ENCODE measurements at places on chromosomes 12 and 14.

DNA sequence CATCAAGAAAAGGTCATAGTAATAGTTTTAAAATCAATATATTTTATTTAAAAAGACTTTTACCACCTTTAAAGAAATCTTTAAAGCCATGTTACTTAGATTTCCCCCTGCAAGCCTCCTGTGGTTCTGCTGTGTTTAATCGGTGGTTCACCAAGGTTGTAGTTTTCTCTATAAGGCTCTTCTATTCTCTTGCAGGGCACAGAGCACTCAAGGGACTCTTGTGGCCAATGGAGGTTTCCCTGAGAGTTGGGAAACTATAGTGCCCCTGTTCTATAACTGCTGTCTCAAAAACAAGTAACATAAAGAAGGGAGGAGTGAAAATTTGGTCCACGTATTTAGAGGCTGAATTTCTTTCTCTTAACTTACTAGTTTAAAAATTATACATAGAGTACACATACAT, 25.0 kb downstream of the DACT1 start:
- no peak for DNase-seq

- no peak for DNase-seq
Observed at GRCh38 chr14:26170885-26171284, 426.9 kb downstream of the NOVA1 start.

DNA sequence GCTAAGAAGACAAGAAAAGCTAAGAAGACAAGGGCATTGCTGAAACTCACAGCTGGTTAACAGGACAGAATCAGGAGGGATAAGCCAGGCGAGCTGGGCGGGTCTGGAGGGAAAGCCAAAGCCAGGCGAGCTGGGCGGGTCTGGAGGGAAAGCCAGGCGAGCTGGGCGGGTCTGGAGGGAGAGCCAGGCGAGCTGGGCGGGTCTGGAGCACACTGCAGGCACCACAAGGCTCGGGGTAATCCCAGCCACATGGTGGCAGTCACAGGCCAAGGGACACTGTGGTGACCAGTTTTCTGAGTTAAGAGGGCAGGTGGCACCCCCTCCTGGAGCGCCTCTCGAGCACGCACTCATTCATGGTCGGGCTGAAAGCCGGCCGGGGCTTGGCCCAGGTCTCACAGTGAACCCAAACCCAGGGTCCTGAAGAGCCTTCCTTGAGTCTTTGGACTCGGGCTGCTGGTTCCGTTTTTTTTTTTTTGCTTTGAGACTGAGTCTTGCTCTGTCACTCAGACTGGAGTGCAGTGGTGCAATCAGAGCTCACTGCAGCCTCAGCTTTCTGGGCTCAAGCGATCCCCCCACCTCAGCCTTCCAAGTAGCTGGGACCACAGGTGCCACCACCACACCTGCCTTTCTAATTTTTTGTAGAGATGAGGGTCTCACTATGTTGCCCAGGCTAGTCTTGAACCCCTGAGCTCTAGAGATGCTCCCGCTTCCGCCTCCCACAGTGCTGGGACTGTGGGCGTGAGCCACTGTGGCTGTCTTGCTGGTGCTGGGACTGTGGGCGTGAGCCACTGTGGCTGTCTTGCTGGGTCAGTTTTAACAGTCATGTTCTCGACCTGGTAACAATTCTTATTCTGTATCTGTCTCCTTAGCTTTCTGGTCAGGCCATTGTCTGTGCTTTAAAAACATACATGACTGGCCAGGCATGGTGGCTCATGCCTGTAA, 40.2 kb downstream of the HSP90AA1 start:
- DNase-seq = peak; percentile 85

DNA sequence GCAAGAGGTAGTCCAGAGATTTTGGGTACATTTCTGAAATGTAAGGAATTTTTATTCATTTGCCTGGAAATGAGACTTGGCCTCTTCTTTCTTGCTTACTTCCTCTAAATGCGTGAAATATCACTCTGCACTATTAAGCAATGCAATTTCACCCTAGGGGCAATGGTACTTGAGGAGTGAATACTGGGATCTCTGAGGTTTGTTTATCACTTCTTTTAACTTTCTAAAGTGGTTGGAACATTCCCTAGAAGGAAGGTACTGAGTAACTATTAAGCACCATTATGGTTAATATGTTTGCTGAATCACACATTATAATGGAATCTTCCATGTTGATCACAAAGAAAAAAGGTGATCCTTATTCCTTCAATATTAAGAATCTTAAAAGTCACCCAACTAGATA, 120.9 kb upstream of the CAND1 start:
- no peak for DNase-seq

DNA sequence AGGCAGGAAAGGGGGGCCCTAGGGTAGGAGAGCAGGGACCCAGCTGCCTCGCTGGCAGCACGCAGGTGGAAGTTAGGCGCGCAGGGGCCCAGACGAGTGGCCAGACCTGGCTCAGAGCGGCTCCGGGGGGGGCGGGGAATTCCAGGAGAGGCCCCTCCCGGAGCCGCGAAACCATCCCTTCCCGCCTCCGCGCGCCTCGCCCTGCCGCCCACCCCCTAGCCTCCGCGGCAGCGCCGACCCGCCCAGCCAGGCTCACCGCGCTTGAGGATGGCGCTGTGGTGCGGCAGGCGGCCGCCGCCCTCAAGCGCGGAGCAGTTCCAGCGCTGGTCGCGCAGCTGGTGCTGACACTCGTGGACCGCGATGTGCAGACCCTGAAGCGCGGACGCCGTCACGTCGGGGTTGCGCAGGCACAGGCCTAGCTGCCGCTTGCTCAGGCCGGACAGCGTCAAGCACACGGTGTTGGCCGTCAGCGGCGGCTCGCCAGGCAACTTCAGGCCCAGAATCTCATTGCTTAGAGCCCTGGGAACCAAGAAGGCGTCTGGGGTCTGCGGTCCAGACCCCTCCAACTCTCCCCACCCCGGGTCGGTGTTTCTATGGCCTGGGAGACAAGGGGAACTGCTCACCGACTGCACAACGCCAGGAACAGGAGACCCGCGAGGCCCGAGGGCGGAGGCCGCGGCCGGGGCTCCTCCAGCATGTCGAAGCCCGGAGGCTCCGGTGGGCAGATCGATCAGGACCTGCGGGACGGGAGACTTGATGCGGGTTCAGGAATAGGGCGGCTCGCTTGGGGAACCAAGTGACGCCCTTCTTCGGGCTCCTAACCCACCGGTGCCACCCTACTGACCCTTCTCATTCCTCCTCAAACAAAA, 1.5 kb downstream of the WNT10B start:
- peak; percentile 49 for DNase-seq

- DNase-seq = no peak
Observed at GRCh38 chr14:51307551-51307950, 67.5 kb downstream of the TMX1 start.

- peak; percentile 45 for DNase-seq
Observed at GRCh38 chr12:94754653-94755052, 104.3 kb upstream of the TMCC3 start.

- DNase-seq = no peak
Observed at GRCh38 chr14:42475289-42475688, 868.6 kb downstream of the LRFN5 start.

DNA sequence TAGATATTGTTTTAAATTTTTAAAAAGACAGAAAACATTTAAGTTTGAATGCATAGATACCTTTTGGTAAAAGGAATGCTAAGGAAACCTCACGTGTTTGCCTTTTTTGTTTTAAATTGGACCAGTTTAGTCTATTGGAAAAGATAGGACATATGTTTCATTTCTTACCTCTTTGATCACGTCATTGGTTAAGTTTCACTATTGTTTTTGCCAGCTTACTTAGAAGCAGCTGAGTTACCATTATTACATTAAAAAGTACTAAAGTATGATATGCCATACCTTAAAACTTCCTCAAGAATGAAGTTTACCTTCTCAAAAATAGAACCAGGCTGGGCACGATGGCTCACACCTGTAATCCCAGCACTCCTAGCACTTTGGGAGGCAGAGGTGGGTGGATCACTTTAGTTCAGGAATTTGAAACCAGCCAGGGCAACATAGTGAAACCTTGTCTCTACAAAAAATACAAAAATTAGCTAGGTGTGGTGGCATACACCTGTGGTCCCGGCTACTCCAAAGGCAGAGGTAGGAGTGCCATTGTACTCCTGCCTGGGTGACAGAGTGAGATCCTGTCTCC, 54.4 kb downstream of the SRGAP1 start:
- DNase-seq = no peak

GRCh38 chr14:100470523-100470897, 116.7 kb downstream of the BEGAIN start:
- no peak for DNase-seq

- DNase-seq = peak; percentile 31
Observed at GRCh38 chr12:132489078-132489601, 811 bp upstream of the FBRSL1 start.
